Fibroblast of pulmonary artery (primary cell): ENCODE measurements at places on chromosomes 11 and 22.

DNA sequence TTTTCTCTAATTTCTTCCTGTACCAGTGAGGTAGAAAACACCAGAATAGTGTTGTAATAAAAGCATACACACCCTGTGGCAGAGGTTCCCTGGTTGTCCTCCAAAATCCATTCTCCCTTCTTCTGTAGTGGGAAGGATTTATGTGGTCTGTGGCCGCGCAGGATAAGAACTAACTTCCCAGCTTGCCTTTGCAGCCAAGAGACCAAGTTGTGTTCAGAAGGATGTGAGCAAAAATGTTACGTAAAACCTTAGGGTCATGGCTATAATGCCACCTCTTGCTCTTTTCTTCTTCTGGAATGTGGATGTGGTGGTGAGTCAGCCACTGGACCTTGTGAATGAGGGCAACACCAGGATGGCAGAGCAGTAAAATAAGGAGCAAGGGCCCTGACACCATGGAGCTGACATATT, 28.4 kb downstream of the CCDC90B start:
- peak; percentile 80 for DNase-seq

DNA sequence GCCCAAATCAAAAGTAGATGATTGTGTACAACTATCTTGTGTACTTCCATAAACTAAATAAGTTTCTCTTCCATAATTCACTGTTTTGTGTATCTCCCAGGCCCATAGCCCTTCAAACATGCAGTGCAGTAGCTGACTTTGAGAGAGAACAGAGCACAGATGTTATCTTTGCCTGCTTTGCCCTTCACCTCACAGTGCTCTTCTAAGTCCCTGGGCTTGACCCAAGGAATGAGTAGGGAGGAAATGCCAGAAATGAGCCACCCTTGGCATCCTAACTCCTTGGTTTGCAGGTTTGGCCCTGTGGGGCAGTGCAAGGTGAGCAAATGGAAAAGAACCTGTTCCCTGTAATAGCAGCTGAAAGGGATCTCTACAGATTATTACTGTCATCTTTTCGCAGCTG, 79.2 kb downstream of the STIM1 start:
- no peak for DNase-seq

GRCh38 chr11:40417627-40418026, 1041.8 kb downstream of the LRRC4C start:
- peak; percentile 25 for DNase-seq

GRCh38 chr11:44622721-44623258, 57.3 kb downstream of the CD82 start:
- DNase-seq, result no peak

DNA sequence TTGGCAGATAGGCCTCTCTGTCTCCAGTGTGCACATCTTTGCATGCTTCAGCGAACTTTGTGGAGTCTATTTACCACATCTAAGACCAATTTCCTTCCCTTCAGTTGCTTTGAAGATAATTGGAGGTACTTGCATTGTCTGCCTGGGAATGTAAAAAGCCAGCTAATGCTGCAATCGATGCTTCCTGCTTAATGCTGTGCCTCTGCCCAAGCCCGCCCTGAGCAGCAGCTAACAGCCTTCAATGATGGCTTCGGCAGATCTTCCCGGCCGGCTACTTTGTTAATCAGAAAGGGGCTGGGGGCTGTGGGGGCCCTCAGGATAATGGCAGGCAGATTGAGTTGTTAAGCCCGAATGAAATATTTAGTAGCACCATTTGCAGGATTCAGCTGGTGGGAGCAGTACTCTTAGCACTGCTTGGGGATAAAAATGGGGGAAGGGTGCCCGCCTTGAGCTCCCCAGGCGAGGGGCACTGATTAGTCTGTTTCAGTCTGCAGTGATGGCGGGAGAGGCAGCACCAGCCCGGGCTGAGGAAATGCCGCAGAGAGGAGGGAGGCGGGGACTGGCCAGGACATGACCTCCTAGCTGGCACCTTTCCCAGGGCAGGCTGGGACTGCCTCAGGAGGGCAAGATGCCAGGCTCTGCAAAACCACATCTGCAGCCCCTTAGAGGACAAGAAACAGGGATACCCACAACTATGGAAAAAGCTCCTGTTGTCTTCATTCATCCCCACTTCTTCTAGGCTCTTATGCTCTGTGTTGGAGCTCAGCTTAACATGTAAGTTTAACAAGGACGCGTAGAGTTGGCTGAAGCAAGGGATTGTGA, 460.0 kb downstream of the BUD13 start:
- DNase-seq, result peak; percentile 34

DNA sequence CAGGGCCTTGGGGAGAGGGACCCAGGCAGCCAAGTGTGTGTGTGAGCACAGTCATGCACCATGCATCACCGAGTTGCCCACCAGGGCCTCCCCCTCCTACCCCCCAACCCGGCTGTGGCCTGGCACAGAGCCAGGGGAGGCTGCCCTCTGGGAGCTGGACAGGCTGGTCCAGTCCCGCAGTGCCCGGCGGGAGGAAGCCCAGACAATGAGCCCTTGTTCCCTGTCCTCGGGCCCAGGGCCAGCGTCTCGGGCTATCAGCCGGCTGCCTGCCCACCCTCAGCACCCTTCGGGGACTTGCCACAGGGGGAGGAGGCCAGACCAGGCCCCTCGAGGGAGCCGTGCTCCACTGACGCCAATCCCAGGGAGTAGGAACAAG, 4.5 kb downstream of the LRRC75B start:
- DNase-seq, result no peak

DNA sequence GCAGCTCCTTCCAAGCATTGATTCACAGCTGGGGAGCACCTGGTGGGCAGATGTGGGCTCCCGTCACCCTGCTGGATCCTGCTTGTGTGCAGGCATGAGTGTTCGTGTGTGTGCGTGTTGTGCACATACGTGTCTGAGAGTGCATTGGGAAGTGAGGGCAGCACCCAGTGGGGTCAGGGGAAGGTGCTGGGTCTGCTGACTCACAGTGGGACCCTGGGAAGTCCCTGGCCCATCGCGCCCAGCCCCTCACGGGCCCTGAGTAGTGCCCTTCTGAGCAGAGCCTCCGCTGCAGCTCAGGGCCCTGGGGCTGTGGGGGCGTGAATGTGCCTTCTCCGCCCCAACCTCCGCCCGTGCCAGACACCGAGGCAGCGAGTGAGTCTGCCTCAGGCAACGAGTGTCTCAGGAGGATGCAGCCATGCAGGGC, 36.8 kb downstream of the WNT11 start:
- DNase-seq, result no peak

DNA sequence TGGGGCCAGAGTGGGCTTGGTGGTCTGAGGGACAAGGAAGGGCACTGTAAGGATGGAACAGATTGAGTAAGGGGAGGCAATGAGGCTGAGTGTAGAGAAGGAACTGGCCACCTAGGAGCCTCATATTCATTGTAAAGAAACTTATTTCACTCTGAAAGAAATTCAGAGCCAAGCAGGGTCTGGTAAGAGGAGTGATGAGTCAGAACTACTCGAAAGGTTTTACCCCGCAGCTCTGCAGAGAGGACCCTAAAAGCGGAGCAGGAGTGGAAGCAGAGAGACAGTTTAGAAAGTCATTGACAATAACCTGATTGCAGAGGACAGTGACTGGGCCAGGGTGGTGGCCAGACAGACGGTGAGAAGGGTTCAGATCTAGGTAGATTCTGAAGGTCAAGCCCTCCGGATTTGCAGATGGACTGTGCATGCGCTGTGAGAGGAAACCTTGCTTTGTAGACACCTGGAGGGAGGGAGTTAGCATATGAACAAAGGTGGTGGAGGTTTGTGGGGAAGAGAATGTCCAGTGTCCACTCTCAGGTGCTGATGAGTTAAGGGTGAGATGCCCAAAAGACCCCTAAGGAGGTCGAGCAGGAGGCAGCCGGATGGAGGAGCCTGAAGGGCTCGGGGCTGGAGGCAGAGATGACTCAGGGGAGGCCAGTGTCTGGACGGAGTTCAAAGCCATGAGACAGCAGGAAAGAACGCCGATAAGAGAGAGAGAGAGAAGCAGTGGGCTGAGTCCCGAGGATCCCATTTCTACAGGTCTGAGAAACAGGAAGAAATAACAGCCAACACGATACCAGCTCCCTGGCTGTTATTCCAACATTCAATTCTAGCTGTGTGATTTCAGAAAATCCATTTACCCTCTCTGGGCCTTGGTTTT, 546.0 kb downstream of the BRD1 start:
- no peak for DNase-seq

DNA sequence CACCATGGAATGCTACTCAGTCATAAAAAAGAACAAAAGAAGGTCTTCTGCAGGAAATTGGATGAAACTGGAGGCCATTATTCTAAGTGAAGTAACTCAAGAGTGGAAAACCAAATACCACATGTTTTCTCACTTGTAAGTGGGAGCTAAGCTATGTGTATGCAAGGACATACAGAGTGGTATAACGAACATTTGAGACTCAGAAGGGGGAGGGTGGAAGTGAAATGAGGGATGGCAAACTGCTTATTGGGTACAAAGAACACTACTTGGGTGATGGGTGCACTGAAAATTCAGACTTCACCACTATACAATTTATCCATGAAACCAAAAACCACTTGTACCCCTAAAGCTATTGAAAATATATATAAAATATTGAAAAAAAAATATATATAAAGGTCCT, 13.4 kb upstream of the CAT start:
- no peak for DNase-seq

- no peak for DNase-seq
Measured at GRCh38 chr11:3036419-3036818, 20.8 kb downstream of the CARS1 start.

DNA sequence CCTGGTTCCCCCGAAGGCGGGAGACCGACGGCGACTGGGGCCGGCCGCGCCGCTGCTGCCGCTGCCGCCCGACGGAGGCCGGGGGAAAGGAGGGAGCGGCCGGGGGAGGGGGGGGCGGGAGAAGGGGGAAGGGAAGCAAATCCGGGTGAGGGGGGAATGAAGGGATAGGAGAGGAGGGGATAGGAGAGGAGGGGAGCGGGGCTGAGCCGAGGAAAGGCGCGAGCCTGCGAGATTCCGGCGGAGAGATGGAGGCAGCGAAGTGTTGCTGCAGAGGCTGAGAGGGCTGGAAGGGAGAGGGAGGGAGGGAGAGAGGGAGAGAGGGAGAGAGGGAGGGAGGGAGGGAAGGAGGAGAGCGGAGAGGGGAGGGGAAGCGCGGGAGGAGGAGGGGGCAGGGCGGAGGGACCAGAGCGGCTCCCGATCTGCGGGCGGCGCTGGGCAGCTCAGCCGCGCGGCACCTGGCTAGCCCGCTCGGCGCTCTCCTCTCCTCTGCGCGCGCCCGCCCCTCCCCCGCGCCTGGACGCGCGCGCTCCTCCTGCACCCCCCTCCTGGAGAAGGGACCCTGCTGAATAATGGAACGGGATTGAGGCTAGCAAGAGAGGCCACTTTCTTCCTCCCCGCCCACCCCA, 52.3 kb downstream of the SLC22A12 start:
- DNase-seq, result no peak

DNA sequence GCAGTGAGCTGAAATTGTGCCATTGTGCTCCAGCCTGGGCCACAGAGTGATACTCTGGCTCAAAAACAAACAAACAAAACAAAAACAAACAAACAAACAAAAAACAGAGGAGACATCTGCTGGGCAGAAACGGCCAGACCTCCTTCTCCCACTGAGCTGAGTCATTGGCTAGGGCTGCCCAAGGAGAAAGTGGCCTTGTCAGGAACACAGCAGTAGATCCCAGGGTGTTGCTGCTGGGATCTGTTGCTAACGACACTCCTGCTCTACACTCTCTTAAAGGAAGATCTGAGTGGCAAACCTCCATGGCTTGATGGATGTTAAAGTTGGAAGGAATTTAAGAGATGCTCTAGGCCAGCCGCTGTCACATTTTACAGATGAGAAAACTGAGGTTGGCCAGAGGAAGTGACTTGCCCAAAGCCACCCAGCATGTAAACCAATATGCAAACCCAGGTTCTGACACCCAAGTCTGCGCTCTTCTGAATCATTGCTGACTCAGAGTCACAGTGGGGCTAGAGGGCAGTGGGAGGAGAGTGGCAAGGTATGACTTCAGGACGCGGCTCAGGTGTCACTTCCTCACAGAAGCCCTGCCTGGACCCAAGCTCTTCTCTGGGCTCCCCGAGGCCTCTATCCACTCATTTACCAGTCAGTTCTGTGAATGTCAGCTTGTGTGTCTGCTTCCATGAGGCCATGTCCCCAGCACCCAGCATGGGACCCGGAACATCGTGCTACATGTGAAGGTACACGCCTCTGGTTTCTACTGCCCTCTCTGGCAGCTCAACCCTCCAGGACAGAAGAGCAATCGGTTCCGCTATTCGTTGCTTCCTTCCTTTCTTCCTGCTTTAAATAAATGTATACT, 11.3 kb upstream of the GDPD5 start:
- DNase-seq, result no peak

- peak; percentile 72 for DNase-seq
Measured at GRCh38 chr11:5004424-5005274, 10.0 kb downstream of the OR51L1 start.
